ENCODE measurements at places on chromosomes 2 and 18.

DNA sequence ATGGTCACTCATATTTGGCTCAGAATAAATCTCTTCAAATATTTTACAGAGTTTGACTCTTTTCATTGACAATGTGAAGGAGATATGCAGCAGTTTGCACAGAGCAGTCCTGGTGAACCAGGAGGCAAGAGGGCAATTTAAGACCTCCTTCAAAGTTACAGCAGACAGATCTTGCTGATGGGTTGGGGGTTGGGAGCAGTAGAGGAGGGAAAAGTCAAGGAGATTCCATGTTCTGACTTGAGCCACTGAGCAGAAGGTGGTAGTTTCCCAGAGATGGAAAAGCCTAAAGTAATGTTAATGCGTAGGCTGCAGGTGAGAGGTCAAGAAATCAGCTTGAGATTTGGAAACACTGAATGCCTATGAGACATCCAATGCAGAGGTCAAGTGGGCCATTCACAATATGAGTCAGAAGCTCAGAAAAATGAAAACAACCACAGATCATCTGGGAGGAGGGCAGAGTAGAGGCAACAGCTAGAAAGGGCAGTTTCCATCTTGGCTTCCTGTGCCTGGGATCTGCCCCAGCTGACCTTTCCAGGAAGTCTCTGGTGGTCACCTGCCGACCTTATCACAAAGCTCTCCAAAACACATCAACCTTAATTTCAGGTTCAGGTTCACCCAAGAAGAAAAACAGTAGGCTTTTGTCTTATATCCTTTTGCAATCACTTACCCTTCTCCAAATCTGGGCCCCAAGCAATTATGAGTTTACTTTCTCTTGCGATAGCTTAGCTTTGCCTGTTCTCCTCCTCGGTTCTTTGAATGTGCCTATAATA lies 197.5 kb upstream of the ARL4C start:
- no peak for DNase-seq

GRCh38 chr2:121263996-121264715 lies 20.8 kb downstream of the TFCP2L1 start:
- DNase-seq: no peak

DNA sequence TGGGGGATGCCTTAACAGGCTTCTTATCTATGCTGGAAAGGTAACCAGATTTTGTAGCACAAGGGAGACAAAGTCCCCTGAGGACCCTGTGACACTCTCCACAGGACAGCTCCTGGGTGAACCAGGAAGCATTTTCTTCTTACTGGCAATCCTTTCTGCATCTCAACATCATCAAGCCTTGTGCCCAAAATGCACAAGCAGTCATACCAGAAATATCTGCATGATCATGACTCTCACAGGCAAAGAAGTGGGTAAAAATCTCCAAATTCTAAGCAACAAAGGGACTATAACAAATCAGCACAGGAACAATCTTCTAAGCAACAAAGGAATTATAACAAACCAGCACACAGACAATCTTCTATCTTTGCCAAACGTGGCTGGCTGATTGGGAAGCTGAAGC lies 99.1 kb upstream of the CD226 start:
- no peak for DNase-seq

GRCh38 chr2:169979025-169979424 lies 151.8 kb downstream of the UBR3 start:
- no peak for DNase-seq

DNA sequence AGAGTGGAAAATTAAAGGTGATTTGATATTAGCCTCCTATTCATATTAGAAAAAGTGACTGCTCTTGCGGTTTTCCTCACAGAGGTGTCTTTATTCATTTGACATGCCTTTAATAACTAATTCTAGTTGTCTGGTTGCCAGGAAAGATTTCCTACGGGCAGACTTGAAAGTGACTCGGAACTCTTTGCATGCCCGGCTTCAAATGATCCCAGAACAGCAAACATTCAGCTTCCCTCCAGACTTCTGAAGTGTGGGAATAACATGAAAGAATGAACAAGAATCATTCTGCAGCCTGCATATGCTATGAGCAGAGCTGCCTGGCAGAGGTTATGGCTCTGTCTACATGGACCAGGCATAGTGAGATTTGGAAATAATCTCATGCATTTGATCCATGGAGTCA lies 89.6 kb upstream of the PKDCC start:
- no peak for DNase-seq

- no peak for DNase-seq
Measured at GRCh38 chr2:189854940-189855339, 70.7 kb downstream of the PMS1 start.

DNA sequence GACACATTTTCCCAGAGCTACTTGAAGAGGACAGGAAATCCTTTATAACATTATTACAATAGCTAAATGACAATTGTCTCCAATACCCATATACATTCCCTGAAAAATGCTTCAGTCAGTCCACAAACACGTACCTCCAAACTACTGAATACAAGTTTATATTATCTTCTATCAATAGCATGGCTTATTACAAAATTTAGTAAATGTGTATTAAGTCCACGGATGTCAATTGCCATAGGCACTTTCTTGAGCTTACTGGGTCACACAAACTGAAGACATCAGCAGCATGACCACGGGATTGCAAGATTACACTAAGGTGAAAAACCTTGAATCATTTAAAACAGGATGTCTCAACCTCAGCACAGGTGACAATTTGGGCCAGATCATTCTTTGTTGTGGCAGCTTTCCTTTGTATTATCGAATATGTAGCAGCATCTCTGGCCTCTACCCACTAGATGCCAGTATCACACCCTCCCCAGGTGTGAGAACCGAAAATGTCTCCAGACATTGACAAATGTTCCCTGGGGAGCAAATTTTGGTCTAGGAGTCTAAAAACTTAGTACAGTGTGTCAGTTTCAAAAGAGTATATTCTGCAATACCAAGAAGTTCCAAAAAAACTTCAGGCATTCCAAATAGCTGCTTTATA lies 1.4 kb downstream of the MBD2 start:
- no peak for DNase-seq

GRCh38 chr18:27995770-27996502 lies 181.0 kb downstream of the CDH2 start:
- DNase-seq: no peak

DNA sequence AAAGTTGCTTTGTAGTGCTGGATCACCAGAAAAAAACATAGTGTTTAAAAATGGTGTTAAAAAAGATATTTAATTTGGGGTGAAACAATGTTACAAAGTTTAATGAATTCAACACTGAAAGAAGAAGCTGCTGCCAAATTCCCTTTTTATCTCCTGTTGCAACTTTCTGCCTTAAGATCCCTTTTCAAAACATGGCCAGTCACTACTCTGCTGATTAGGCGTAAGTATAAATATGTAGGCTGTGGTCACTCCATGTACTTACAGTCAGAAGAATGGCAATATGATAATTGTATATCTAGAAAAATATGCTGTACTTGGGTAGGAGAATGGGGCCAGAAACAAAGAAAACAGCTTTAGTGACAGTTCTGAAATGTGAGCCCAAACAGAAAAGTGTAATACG lies 123.5 kb upstream of the ZBTB14 start:
- DNase-seq: no peak

All from putamen (tissue), 1 donor.